Activated CD8-positive, alpha-beta memory T cell treated with anti-CD3 and anti-CD28 coated beads for 1 hour (primary cell): ENCODE measurements at places on chromosomes 7 and 10.

GRCh38 chr10:43376828-43377423 lies 5.5 kb downstream of the FXYD4 start:
- DNase-seq = no peak

- DNase-seq = no peak
These were observed 251.2 kb downstream of the DNAJB6 start for GRCh38 chr7:157587805-157588560.

- no peak for DNase-seq
These were observed 3.5 kb downstream of the CCDC201 start for GRCh38 chr7:45869426-45869825.

- no peak for DNase-seq
These were observed 18.9 kb upstream of the DNAJC1 start for GRCh38 chr10:22022257-22023032.

DNA sequence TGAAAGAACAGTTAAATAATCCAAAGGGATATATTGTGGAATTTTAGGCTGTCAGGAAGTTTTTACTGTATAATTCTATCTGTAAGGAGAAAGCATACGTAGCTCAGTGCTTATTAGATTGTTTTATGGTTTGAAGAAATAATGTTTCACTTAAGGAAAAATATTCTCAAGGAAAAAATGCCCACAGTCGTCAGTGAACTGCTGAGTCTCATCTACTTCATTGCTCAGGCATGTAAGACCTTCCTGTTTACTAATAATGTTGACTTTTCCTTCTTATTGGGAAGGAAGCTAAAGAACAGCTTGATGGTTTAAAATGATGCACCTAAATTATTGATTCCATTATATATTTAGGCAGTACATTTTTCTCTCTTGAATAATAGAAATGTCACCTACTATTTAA lies 304.2 kb downstream of the SDK1 start:
- no peak for DNase-seq

GRCh38 chr10:89118091-89118490 lies 89.0 kb downstream of the CH25H start:
- DNase-seq = no peak

DNA sequence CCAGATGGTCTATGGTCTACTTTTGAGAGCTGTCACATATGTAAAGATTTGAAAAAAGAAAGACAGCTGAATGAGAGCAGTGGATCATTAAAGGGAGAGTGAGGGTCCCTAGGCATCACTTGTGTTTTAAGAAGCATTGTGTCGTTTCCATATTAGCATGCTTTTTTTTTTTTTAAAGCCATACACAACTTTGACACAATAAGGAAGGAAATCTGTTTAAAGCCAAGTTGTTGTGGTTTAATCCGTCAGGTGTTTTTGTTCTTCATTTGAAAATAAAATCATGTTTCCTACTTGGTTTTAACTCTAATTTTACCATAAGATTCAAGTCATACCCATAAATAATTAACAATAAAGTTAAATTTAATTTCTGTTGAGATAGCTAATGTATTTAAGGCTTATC lies 53.5 kb downstream of the MDFIC start:
- DNase-seq = no peak

DNA sequence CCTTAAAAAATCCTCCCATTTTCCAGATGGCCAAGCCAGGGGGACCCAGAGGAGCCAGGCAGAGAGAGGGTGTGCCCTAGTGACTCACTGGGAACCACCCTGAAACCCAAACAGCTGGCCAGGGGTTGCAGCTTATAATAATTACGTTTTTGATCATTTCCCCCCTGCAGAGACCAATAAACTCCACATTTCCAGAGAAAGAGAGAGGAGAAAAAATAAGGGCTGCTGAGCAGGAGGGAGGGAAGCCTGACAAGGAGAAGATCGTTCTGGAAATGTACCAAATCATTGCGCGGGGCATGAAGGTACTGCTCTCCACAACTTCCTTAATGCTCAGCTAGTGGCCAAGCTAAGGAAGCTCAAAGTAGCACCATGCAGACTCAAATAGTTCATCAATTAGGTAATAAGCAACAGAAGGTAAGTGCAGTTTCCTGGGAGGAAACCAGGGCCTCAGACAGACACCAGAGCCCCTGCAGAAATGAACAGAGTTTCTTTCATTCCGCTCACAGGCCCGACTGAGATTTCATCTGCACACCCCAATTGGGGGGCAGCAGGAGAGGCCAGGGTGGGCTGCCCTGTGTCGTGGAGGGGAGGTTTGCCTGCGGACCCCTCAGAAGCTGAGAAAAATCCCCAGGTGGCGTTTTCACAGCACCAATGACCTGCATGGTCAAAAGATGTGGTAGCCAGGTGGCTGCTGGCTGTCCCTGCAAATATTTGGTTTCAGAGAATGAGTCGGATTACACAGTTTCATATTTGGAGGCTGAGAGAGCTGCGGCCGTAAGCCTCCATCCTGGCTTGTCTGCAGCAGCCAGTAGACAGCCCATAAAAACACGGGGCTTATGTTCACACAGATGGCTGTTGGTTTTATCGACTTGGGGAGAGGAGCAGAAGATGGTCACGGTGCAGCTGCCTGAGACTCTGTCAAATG lies 153.2 kb upstream of the LYZL2 start:
- DNase-seq = no peak

GRCh38 chr10:114202812-114203211 lies 23.7 kb downstream of the TDRD1 start:
- no peak for DNase-seq

DNA sequence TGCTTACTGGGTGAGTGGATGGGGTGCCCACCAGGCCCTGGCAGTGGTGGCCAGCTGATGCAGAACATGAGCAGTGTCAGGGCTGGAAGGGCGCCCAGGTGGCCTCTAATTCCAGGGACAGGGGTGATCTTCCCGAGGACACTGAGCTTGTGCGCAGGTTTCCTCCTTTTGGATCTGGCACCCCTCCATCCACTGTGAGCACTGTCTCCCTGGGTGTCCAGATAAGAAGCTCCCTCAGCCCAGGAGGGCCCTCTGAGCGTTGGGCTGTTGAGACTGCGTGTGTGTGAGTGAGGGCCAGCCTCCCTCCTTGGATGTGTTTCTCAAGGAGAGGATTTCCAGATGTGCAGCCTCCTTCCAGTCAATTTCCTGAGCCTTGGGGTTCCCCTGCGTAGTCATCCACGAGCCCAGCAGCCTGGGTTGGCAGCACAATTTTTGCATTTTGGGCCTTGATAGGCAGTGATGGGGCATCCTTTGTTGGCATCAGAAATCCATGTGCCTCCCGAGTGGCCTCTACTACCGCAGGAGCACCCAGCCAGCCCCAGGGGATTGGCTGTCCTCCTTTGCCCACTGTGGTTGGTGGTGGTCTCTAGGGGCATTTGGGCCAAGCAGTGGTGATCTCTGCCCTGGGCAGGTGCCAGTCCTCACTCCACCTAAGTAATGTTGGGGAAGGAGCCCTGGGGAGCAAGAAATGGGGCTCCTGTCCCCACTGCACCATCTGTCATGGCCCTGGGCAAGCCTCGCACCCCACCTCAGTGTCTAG lies 20.9 kb upstream of the BTBD16 start:
- no peak for DNase-seq

- DNase-seq = no peak
These were observed 171.8 kb downstream of the SEMA3D start for GRCh38 chr7:85014936-85015660.

DNA sequence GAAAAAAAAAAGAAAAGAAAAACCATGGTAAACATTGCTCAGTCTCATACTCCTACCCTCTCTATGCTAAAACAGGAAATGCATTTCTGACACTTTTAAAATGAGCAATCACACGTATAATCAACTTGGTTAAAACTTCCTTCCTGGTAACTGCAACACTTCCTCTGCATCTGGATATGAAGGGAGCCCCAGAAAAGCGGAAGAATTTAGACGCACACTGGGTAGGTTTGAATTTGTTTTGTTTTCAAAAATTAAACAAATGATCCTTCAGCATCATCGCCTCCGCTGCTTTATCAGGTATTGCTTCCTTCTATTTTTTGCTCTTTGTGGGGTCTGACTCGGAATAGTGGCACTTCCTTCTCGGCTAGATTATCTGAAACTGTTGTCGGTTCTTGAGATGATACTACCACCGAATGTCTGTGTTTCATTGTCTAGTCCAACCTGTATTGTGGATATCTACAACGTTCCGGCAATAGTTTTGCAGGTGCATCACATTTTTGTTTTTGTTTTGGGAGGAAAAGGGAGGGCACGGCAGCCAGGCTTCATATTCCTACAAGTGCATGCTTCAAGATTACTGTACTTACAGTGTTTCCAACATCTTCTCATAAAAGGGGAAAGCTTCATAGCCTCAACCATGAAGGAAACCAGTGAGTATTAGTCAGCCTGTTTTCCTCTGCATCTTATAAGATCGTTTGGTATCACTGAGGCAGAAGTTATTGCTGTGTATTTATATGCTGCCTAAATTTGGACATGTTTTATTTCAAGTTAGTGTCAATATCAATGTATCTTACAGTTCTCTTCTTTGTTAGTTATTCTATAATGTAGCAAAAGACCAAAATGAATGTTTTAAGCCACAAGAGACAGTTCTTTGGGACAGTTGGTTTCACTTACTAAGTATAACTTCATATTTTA lies at the start of gene PIK3CG:
PIK3CG (plus strand) TSS at position 153 of the 912 bp plus-strand sequence. CDS start 2,280 bp downstream, outside the sequence.
- no peak for DNase-seq

DNA sequence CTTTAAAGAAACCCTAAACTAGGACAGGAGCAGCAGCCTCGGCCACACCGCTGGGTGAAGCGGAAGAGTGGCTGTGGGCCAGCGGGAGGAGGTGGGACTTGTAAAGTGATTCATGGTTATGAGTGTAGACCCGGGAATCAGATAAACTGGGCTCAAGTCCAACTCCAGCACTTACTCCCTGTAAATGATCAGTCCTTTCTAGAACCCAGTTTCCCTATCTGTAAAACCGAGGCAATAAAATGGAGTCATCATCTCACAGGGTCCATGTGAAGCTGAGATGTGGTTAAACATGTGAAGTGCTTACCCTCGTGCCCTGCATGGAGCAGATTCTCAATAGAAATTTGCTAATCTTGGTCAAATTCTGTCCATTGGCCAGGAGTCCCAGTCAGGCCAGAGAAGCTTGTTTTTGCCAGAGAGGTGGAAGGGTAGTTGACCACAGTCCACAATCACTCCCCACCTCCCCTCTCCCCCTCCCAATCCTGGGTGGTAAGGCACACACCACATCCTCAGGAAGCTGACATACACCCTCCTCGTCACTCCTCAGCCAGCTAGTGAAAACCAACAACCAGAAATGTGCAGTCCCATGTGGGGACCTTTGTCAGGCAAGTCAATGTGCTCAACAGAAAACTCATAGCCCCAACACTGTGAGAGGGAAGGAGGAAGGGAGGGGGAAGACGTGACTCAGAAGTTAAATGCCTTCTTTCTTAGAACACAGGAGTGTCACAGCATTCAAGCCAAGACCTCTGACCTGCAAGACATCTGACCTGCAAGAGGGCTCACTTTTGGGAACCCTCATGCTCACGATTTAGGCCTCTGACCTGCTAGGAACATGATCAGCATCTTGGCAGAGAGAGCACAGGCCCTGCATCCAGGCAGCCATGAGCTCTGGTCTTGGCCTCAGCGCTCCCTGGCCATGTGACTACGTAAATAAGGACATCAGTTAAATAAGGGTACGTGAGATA lies 145.1 kb downstream of the PLXNA4 start:
- DNase-seq = peak; percentile 11

GRCh38 chr10:73601486-73601921 lies 10.4 kb upstream of the USP54 start:
- DNase-seq = no peak

DNA sequence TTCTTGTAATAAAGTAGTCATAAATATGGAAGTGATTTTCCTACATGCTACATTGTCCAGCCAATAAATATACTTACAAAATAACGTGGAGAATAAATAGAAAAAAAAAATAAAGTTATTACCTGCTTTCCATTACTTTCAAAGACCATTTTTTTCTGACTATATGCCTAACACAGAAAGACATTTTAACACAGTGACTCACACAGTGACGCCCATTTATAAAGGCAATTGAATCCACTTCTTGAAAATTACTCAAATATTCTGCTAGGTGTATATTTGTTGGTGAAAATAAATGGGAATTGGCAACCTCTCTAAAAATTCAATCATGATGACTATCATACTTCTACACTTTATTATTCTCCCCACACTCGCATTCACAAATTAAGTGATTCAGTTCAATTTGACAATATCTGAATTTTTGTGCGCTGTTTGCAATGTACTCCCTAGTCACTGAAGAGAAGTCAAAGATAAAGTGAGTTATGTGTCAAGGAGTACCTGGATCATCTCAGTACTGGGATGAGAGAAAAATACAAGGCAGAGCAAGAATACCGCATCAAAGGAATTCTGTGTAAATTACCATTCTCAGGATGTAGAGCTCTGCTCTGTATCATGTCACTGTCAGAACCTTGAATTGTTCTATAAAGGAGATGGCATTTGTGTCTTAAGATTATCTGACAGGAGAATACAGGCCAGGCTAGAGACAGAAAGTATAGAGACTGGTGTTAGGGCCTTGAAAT lies 642.7 kb downstream of the IPMK start:
- no peak for DNase-seq

- no peak for DNase-seq
These were observed 6.1 kb upstream of the TMEM184A start for GRCh38 chr7:1562116-1562515.

DNA sequence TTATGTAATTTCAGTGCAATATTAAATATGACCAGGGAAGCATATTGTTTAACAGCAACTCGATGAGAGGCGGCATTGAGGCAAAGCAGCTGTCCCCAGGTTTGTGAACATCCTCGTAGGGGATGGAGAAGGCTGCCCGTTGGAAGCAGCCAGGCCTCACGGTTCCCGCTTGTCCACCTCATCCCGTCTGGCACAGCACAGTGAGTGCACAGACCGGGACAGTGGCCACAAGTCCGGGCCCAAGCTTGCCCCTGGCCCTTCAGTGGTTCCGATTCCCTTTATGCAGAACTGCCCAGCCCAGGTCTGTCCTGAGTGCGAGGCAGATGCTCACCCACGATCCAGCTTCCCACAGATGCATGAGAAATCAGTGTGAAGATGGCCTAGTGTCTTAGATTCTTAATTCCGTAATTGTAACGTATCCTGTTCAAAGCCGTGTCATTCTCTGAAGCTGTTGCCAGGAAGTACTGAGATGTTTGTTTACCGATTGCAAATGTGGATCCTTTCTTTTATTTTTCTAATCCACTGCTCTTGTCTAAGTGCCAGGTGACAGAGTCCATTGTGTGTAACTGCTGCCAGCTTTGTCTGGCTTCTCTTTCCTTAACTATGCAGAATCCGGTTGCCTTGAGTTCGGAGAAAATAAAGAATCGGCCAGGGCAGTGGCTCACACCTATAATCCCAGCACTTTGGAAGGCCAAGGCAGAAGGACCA lies 35.5 kb downstream of the PFKP start:
- no peak for DNase-seq
